ENCODE measurements at places on chromosomes 2 and 18.

GRCh38 chr2:184799379-184799778, 201.1 kb downstream of the ZNF804A start:
- DNase-seq, result no peak

GRCh38 chr2:231361701-231362554, 33.6 kb upstream of the B3GNT7 start:
- no peak for DNase-seq

DNA sequence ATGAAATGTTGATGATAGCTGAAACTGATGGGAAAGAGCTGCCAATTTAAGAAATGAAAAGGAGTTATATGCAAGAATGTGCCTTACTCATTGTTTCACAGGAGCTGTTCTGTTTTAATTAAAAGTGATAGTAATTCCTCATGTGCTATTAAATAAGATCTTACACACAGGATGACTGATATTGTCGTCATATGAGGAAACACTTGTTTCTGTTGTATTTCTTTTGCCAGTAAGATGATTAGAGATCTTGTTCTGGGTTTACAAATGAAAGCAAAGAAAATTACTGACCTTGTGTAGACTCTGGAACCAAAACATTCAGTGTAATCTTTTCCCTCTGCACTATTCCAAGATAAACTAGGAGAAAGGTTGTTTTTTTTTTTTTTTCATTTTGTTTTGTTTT, 123.6 kb downstream of the MAP3K20 start:
- DNase-seq, result no peak

DNA sequence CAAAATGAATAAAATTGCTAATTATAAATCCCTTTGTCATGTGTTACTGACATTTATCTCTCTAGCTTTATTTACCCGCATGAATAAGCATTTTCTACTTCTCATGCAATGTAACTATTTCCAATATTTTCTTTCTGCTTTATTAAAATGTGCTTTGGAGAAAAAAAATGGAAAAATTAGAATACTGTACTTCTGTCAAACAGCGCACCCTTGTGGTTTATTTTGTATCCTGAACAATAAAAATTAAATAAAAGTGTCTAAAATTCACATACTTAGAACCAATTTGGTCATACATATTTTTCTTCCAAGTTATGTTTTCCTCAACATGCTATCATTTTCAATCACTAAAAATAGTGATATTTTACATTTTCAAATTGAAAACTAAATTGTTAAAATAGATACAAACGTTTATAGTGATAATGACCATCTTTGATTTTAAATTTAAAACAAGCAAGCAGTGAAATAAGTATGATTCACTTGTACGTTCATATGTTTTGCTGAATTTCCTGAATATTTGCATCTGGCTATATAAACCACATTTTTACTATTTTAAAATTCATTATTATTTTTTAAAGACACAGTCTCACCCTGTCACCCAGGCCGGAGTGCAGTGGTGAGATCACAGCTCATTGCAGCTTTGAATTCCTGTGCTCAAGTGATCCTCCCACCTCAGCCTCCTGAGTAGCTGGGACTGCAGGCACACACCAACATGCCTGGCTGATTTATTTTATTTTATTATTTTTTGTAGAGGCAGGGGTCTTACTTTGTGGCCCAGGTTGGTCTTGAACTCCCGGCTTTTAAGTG, 95.9 kb upstream of the GRB14 start:
- no peak for DNase-seq

DNA sequence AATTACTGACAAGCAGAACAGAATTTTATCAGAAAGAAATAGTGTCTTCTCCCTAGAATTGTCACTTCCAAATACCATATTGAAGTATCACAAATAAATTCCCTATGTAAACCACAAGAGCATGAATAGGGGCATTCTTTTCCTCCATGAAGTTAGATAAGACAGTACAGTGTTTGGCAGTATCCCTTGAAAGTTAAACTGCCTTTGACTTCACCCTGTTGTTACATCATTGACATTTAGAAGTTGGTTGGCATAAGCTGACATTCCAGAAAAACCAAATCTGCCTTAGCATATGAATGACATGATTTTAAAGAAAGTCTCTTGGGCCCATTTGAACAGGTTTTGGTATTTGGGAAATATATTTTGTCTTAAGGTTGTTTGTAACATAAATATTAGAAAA, 50.2 kb upstream of the OSR1 start:
- DNase-seq, result no peak

DNA sequence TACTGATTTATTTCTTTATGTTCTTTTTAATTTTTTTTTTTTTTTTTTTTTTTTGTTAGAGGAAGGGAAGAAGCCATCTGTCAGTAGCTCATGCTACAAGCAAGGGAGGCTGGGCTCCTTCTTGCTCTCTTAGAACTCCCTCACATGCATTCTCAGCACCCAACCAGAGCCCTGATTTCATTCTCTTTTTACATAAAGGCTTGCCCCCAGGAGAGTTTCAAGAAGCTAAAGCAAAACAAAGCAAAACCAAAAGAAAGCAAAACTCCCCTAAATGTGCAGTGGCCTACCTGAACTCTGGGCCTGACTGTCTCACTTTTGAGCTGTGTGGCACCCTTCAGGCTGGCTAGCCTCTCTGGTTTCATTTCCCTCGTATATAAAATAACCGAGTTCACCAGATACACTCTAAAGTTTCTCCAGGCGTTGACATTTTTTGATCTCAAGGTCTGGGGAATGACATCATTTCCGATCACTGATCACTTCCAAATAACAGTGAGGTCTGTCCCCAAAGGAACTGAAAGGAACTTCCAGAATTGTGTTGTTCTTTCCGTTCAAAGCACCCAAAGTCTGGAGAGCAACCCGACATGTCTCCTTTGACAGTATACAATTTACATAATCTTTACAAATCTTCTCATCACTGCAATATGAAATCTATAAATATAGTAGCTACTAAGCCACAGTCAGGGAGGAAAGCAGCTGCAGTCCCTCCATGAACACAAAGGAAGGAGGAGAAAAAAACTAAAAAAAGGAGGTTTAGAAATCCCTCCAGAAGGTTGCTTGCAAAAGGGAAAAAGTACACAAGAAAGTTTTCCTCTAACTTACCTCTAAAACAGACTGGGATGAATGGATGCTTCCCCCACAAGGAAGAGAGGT, 145.6 kb upstream of the NCK2 start:
- DNase-seq, result no peak

GRCh38 chr2:39095624-39096023, 25.2 kb downstream of the SOS1 start:
- DNase-seq, result no peak

GRCh38 chr2:20304411-20304810, 46.2 kb downstream of the PUM2 start:
- no peak for DNase-seq

DNA sequence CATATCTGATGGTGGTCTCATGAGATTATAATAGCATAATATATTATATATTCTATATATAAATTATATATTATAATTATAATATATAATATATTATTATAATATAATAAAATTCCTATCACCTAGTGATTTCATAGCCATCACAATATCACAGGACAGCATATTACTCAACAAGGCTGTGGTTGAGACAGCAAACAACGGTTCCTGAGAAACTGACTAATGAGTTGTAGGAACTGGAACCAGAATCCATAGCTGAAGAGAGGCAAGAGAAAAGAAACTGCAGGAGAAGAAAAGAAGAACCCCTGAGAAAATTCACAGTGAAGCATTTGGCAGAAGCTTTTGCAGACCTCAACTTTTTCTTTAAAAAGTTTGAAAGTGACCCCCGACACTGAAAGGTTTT, 84.0 kb downstream of the BCL2L11 start:
- no peak for DNase-seq

GRCh38 chr2:81495556-81495955, 1191.0 kb upstream of the LRRTM1 start:
- DNase-seq, result no peak

- no peak for DNase-seq
Observed at GRCh38 chr2:120520929-120521912, 175.3 kb downstream of the INHBB start.

DNA sequence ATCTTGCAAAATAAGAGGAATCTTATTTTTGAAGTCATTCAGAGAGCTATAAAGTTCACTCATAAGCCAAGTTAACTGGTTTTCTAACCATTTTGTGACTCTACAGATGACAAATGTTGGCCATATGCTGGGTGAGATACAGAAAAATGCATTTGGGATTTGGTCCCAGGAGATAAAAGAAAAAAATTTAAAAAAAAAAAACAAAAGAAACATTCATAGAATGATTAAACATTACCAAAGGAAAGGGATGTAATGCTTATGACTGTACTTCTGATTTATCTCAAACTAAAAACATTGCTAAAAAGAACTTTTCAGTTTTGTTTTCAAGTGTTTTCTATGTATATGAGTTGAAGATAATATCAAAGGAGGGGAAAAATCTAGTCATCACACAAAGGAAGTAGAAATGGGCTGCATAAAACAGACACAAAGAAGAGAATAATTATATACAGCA, 43.1 kb downstream of the PELI1 start:
- no peak for DNase-seq

GRCh38 chr2:19070886-19071285, 287.5 kb downstream of the OSR1 start:
- no peak for DNase-seq

- DNase-seq, result no peak
Observed at GRCh38 chr2:197464175-197464574, 10.8 kb downstream of the COQ10B start.

GRCh38 chr2:23384551-23385343, at the start of gene KLHL29:
Gene KLHL29, plus strand, starts transcription at chr2:23385179. Its CDS starts 177,018 bp downstream, at chr2:23562197.
- peak; percentile 30 for DNase-seq

- DNase-seq, result no peak
Observed at GRCh38 chr2:2570360-2570759, 239.3 kb upstream of the MYT1L start.

- DNase-seq, result no peak
Observed at GRCh38 chr18:63981719-63982118, 11.8 kb downstream of the SERPINB8 start.

DNA sequence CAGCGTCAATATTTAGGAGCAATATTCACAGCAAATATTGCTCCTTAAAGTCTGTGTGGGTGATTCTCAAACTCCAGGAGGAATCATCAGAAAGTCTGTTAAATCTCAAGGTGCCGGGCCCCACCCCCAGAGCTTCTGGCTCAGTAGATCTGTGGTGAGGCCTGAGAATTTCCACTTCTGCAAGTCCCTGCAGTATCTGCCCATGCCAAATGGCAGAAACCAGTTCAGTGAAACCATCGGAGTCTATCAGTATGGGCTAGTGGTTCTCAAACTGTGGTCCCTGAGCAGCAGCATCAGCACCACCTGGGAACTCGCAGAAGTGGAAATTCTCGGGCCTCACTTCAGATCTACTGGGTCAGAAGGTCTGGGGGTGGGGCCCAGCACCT, 202.9 kb downstream of the SLC4A3 start:
- no peak for DNase-seq

DNA sequence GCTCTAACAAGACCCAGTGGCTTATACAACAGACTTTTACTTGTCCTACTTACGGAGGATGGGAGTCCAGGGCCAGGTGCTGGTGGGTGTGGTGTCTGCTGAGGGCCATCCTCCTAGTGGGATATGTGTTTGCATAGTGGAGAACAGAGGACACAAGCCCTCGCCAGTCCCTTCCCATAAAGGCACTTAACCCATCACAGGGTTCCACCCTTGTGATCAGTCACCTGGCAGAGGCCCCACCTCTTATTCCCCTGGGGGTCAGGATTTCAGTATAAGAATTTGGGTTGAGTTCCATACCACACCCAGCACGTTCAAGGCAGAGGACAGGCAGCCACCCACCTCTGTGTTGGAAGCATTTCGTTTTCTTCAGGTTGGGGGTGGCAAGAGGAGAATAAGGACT, 259.0 kb downstream of the AGAP1 start:
- no peak for DNase-seq

GRCh38 chr2:107374249-107374648, 452.4 kb upstream of the RGPD4 start:
- no peak for DNase-seq

- DNase-seq, result no peak
Observed at GRCh38 chr18:2589345-2590068, 18.1 kb downstream of the NDC80 start.

GRCh38 chr2:11235583-11235982, 80.3 kb downstream of the SLC66A3 start:
- DNase-seq, result no peak

DNA sequence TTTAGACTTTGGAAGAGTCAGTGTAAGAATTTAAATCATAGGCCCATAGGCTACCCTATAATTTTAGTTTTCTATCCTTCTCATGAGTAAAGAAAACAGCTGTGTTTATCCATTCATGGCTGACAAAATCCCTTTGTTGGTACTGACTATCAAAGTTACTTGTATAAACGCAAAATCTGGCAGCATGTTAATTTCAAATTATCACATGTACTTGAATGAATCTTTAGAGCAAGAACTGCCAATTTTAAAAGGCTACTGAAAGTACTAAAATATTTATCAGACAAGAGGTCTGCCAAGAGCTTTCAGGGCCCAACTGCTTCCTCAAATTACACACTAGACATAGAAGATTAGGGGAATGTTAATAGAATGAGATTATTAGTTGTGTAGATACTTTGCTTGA, 66.6 kb downstream of the MYL12B start:
- no peak for DNase-seq

DNA sequence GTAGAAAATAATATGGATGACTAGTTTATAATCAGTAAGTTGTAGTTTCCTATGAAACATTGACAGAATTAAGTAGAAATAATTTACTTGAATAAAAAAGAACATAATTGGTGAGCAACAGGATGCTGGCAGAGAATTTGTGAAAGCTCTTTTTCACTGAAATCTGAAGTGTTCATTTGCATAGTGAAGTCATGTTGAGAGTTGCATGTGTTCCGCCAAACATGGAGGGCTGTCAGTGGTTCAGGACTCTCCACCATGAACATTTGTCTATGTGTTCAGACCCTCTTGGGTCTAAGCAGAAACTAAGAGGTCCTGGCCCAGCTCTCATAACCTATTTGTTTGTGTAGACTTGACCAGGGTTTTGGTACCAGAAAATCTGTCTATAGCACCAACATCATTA, 182.5 kb upstream of the LINC00305 start:
- no peak for DNase-seq

GRCh38 chr2:85737481-85737880, 16.3 kb upstream of the ATOH8 start:
- DNase-seq, result no peak

DNA sequence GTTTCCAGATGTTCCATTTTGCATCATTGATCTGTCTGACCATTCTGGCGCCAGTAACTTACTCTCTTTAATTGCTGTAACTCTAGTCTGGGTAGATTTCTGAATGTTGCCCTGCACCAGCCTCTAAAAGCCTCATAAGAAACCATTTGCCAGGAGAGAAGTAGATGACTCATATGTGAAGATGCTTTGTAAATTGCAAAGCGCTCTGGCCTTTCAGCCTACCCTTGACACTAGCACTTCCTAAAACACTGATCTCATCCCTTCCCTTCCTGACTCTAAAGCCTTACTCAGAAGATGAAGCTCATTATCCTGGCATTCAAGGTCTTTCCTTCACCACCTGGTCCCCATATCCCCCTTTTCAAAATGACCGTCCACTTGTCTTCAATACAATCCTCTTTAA, 193.2 kb upstream of the MEX3C start:
- no peak for DNase-seq

DNA sequence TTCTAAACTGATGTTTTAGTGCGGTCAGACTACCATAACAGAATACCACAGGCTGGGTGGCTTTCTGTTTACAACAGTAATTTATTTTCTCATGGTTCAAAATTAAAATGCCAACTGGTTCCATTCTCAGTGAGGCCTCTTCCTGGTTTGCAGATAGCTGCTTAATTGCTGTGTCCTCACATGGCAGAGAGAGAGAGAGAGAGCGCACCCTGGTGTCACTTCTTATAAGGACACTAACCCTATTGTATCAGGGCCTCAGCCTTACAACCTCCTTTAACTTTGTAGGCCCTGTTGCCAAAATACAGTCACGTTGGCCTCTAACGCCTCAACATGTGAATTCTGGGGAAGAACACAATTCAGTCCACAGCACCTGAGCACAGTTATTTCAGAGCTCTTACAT, 37.5 kb upstream of the ZNF385B start:
- no peak for DNase-seq

Measured in NCI-H1092 (cell line).